ENCODE measurements at places on chromosomes 2 and 18.

GRCh38 chr2:280650-281110 is 7.2 kb downstream of the ALKAL2 start:
- no peak for DNase-seq

GRCh38 chr2:240041363-240041762 is 11.1 kb upstream of the OR6B2 start:
- no peak for DNase-seq

DNA sequence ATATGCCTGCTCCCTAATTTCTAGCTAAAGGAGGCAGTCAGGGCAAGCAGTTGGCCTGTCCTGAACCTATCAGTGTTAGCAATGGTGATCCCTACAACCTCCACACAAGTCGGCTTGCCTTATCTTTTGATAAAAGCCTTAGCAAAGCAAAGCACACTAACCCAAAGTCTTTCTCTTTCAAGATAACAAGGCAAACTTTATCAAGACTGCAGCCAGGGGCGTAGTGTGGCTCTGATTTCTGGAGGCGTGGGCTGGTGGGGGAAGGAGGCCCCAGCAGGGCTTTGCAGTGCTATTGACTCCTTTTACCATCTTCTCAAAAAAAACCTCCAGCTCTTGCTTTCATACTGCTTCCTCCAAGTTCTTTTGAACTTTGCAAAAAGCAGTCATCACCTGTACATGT is 40.2 kb upstream of the LAMA1 start:
- no peak for DNase-seq

GRCh38 chr18:63753676-63754075 is 21.5 kb upstream of the SERPINB7 start:
- DNase-seq = no peak

GRCh38 chr2:111161971-111162370 is 41.3 kb downstream of the BCL2L11 start:
- DNase-seq = no peak

DNA sequence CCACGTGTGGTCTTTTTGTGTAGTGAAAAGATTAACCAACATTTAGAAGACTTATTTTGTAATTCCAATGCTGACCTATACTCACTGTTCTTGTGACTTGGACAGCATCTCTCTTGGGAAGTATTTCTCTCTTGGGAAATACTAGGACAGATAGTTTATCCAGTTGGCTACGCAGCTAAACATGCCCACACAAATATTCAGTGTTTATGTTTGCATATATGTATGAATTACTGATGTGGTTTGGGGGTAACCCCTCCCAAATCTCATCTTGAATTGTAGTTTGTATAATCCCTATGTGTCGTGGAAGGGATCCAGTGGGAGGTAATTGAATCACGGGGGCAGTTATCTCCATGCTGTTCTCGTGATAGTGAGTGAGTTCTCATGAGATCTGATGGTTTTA is 2062.3 kb upstream of the CELF4 start:
- DNase-seq = no peak

- no peak for DNase-seq
Observed at GRCh38 chr18:48502906-48503305, 35.9 kb upstream of the CTIF start.

DNA sequence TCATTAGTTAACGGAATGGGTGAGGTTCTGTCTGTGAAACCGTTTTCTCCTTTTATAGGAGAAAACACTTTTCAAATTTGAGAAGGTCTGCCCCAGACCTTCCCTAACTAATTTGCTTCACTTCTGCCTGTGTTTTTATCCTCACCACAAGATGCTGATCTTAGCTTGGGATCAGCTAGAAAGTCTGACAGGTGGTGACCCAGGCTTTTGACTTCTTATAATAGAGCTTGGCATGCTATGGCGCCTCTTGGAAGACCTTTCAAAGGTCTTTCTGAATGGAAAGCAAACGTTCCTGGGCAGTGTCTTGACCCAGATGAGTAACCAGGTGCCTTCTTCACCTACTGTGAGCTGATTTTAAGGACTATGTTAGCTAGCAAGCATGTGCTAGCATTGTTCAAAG is 91.4 kb downstream of the LYPD6 start:
- DNase-seq = no peak

- peak; percentile 3 for DNase-seq
Observed at GRCh38 chr2:187138265-187138664, 289.3 kb upstream of the ZSWIM2 start.

DNA sequence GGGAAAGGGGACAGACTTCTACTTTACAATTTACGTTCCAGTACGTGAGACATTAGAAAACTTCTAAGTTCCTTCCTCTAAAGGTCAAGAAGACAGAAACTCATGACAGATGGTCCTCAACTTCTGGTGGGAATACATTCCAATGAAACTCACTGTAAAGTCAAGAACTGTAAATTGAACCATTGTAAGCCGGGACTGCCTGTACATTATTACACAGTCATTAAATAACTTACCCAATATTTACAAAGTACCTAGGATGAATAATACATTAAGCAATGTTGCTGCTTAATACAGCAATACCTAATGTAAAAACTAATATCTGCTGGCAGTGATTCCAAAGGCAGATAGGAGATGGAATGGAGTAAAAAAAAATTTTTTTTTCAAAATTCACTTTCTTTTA is 51.9 kb downstream of the CDH2 start:
- DNase-seq = no peak

DNA sequence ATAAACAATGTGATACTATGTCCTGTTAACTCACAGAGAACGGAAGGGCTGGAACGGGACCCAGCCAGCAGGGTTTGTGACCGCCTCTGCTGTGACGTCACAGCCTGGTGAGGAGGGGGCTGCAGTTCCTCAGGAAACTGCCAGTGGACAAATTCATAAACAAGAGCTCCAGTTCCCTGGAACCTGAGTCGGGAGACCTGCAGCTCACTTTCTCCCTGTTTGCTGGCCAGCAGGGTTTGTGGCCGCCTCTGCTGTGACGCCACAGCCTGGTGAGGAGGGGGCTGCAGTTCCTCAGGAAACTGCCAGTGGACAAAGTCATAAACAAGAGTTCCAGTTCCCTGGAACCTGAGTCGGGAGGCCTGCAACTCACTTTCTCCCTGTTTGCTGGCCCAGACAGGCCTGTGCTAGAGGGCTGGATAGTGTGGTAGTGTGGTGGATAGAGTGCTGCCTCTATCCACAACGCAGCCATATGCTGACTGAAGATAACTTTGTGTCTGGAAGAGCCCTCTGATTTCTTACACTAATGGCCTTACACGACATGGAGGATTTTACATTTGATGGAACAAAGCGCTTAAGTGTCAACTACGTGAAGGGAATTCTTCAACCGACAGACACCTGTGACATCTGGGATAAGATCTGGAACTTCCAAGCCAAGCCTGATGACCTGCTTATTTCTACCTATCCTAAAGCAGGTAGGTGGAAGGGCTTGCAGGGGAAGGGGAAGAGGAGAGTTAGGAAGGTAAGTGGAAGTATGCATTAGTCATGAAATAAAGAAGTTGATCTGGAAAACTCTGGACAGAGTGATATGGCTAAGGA is at the start of gene SULT1C4:
Gene SULT1C4, plus strand, starts transcription at position 140 of the 816 bp plus-strand sequence. Its CDS starts 384 bp downstream, at position 524.
- DNase-seq = peak; percentile 77

GRCh38 chr2:118032169-118033013 is 18.5 kb upstream of the CCDC93 start:
- DNase-seq = peak; percentile 30

- no peak for DNase-seq
Observed at GRCh38 chr2:45237850-45238542, 228.7 kb upstream of the SIX2 start.

- DNase-seq = no peak
Observed at GRCh38 chr2:51918113-51918512, 886.2 kb upstream of the NRXN1 start.

DNA sequence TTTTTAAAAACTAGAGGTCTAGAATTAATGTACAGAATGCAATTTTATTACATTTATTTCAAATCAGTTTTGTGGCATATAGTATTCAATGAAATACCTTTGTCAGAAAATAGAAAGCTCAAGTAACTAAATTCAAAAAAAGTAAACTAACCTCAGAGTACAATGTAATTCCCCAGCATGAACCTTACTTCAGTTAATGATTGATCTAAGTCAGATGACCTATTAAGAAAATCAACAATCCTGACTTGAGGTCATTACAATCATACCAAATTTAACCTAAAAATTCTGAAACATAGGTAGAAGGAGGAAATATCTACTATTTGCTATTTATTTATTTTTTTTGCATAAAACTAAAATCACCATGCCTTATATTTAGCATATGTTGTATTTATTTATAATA is 142.9 kb downstream of the CCDC102B start:
- no peak for DNase-seq

DNA sequence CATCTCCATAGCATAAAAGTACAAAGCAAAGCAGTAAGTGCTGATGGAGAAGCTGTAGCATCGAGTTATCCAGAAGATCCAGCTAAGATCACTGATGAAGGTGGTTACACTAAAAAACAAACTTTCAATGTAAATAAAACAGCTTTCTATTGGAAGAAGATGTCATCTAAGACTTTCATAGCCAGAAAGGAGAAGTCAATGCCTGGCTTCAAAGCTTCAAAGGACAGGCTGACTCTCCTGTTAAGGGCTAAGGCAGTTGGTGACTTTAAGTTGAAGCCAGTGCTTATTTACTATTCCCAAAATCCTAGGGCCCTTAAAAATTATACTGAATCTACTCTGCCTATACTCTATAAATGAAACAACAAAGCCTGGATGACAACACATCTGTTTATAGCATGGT is 44.0 kb downstream of the METTL8 start:
- DNase-seq = no peak

DNA sequence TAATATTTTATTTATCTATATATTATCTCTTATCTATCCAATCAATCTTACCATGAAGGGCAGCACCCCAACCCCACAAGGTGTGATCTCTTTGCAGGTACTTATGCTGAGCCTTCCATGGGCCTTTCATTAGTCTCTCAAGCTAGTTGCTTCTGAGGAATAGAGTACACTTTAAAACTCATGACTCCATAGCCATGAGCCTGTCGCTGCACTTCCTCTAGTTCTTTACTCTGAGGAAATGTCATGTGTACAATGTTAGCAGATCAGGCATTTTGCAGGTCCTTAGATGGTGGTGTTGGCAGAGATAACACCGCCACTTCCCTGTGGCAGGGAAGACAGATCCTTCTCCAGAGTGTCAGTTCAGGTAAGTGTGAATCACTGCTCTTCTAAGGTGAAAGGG is 29.5 kb upstream of the STAT4 start:
- DNase-seq = no peak

GRCh38 chr2:188280811-188281222 is 10.9 kb upstream of the GULP1 start:
- DNase-seq = no peak

DNA sequence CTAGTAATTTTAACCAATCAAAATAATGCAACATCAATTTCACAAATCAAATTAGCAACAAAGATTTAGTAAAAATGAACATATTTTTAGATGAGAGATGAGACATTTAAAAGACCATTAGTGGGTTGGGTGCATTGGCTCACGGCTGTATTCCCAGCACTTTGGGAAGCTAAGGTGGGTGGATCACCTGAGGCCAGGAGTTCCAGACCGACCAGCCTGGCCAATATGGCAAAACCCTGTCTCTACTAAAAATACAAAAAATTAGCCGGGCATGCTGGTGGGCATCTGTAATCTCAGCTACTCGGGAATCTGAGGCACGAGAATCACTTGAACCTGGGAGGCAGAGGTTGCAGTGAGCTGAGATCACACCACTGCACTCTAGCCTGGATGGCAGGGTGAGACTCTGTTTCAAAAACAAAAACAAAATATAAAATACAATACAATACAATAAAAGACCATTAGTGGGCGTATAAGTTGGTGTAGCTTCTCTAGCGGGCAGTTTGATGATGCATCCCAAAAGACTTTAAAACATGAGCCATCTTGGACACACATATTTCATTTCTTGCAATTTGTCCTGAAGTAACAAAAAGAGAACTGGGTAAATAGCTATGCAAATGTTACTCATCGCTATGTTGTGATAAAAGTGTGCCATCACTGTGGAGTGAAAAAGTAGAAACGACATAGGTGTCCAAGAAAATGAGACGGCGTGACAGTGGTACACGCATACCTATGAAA is 101.8 kb downstream of the COL6A3 start:
- no peak for DNase-seq

DNA sequence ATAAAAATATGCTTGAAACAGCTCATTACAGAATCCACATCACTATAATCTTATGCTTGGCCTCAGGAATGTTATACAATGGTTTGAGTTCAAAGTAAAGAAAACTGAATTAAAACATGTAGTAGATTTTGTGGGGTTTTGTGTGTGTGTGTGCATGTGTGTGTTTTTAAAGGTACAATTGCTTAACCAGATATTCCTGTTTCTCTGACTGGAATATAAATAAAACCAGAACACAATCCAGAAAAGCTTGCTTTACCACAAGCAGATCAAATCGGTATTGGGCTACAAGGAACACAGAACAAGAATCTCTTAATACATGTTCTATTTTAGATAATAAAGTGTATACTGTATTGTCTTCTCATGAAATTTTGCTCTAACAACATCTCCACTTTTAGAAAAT is 110.0 kb downstream of the TMEM247 start:
- no peak for DNase-seq

DNA sequence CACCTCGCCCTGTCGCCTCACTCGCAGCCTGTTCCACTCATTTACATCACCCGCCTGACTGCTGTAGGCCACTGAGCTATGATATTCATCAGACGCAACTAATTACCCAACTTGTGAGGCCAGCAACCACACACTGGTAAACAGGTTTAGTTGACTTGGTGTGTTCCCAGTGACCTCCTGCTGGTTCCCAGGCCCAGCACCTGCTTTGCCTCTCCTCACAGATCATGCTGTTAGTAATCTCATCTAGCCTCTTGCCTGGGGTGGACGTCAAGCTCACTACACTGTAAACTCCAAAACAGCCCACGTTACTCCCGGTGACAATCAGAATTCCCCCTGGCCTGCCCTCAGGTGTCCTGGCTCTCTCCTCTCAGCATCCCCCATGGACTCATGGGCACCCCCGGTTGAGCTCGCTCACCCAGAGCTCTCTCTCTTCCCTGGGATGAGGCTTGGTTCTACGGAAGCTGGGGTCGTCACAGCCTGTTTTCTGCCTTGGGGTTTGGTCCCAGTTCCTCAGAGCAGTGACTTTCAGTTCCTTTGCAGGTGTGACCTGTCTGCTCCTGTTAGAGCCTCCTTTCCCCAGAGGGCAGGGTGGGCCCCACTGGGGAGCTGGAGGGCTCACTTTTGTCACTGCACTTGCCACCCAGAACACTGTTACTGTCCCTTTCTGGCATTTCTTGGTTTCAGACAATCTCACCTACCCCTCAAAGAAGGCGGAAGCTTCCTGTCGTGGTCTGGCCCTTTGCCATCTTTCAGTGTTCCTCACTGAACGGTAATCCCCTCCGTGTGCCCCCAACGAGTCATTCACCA is 40.3 kb downstream of the INPP5D start:
- DNase-seq = no peak

DNA sequence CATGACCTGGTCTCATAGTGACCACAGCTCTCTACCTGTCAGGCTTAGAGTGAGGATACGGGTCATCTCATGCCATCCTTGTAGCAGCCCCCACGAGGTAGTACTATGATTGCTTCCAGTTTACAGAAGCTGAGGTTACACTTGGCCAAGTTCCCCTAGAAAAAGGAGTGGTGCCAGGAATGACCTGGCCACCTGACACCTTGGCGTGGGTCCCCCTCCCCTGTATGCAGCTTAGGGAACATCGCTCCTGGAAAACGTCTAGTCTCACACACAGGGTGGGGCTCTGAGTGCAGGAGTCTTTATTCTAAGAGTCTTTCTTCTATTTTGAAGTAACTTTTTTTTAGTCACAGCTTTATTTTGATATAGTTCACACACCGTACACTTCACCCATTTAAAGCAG is 14.8 kb downstream of the NPPC start:
- DNase-seq = no peak

GRCh38 chr2:85600951-85601770 is 1.3 kb downstream of the TMEM150A start:
- DNase-seq = no peak

Data from NCI-H146 (cell line).